ENCODE measurements at places on chromosomes 4 and X. TPM values are rescaled to one million over a fixed set of nuclear protein-coding genes. Genes with fewer than 3 reads are reported as not detected.

NPFFR2 gene
- total RNA-seq: not detected

RS1 gene
- not detected for total RNA-seq

DUSP9 gene
- 1.5 TPM for total RNA-seq

PF4V1 gene
- not detected for total RNA-seq

UGT2B17 gene
- total RNA-seq: not detected

XG gene
- 0.08 TPM for total RNA-seq

NSG1 gene
- 9.9 TPM for total RNA-seq

VCX3B gene
- not detected for total RNA-seq

PFKFB1 gene
- 0.10 TPM for total RNA-seq

MGARP gene
- 0.79 TPM for total RNA-seq

DSPP gene
- not detected for total RNA-seq

TSPAN7 gene
- 3.0 TPM for total RNA-seq
